Activated naive CD4-positive, alpha-beta T cell treated with anti-CD3 and anti-CD28 coated beads, Interleukin-2, amount 50 U/mL, for 72 hours (primary cell): ENCODE measurements at places on chromosomes 5 and 9. TPM values are rescaled to one million over a fixed set of nuclear protein-coding genes. Genes with fewer than 3 reads are reported as not detected.

Gene RGS3
- 25.7 TPM for total RNA-seq

Gene TYRP1
- not detected for total RNA-seq

Gene SHISAL2B
- not detected for total RNA-seq

Gene HTR4
- not detected for total RNA-seq

Gene IFNK
- not detected for total RNA-seq

Gene GGTA1
- total RNA-seq, result not detected

Gene C5
- 1.4 TPM for total RNA-seq

Gene PCSK5
- total RNA-seq, result 6.3 TPM

Gene MARVELD2
- 0.23 TPM for total RNA-seq

Gene MCTP1
- total RNA-seq, result 0.87 TPM

Gene PAM
- total RNA-seq, result 88.0 TPM

Gene PCDHA2
- not detected for total RNA-seq

Gene NAIP
- total RNA-seq, result 8.6 TPM

Gene SLC31A1
- 14.8 TPM for total RNA-seq

Gene CBY3
- total RNA-seq, result not detected

Gene HRH2
- 28.8 TPM for total RNA-seq

Gene RMRP
- total RNA-seq, result 3,566 TPM

Gene HSPA9
- total RNA-seq, result 346 TPM

Gene LCN10
- total RNA-seq, result 0.89 TPM

Gene ANAPC2
- total RNA-seq, result 48.1 TPM

Gene S100Z
- total RNA-seq, result 4.1 TPM

Gene ENHO
- total RNA-seq, result not detected

Gene IDNK
- total RNA-seq, result 0.89 TPM

Gene PCDHAC1
- not detected for total RNA-seq

Gene IL3
- total RNA-seq, result 9.7 TPM

Gene TRIM7
- total RNA-seq, result 7.0 TPM

Gene NFIB
- not detected for total RNA-seq

Gene SGCD
- not detected for total RNA-seq

Gene TMEM215
- total RNA-seq, result not detected

Gene ALDOB
- not detected for total RNA-seq

Gene FAM193B
- total RNA-seq, result 108 TPM

Gene ACSL6
- total RNA-seq, result 3.5 TPM

Gene DMAC1
- total RNA-seq, result 11.0 TPM

Gene PDE6A
- total RNA-seq, result not detected

Gene PCDHA3
- not detected for total RNA-seq

Gene LCN1
- not detected for total RNA-seq

Gene SLC34A3
- total RNA-seq, result not detected

Gene SIL1
- 31.4 TPM for total RNA-seq

Gene NR2F1
- not detected for total RNA-seq

Gene SHOC1
- 0.04 TPM for total RNA-seq

Gene GFRA3
- not detected for total RNA-seq

Gene SLC25A48
- not detected for total RNA-seq

Gene C5orf52
- not detected for total RNA-seq

Gene SPATA31A1
- total RNA-seq, result not detected

Gene ZDHHC11B
- total RNA-seq, result not detected

Gene SLC4A9
- 0.41 TPM for total RNA-seq

Gene SEMA5A
- not detected for total RNA-seq

Gene ZNF879
- 2.7 TPM for total RNA-seq

Gene ADAMTS2
- not detected for total RNA-seq

Gene CCDC112
- 1.8 TPM for total RNA-seq

Gene PRDM9
- not detected for total RNA-seq

Gene MYMK
- not detected for total RNA-seq

Gene GHR
- total RNA-seq, result not detected

Gene FLT4
- total RNA-seq, result 0.98 TPM

Gene ST8SIA4
- total RNA-seq, result 36.2 TPM
